ENCODE measurements at places on chromosomes 16 and 17.

- no peak for DNase-seq
These were observed 18.6 kb upstream of the POLR3E start for GRCh38 chr16:22278441-22279230.

DNA sequence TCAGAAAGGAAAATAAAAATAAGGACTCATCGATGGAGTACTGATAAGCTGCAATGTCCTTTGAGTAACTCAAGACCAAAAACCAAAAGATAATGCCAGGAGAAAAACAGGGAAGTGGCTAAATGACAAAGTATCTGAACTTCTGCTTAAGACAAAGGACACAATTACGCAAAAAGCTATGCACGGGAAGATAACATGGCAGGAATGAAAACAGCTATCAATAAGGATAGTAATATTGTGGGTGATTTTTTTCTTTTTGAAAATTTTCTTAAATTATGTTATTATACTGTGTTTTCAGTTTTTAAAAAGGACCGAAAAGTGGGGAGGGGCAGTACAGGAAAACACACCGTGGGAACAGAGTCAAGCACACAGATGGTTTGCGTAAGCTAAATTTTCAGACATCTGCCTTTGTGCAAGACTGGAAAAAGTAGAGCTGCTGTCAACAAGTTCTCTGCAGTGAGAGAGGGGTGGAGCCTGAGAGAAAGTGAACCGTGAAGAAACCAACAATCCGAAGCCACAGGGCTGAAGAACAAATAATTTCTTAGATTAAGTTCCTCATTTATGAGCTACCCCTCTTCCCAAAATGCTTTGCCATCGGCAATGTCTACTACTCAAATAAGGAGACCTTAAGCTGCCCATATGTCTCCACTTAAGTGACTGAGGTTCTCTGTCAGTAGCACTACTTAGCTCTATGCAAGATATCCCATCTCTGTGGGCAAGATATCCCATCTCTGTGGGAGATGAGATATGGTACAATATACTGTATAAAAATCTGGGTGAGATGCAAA is 99.9 kb upstream of the CORO6 start:
- DNase-seq: no peak

DNA sequence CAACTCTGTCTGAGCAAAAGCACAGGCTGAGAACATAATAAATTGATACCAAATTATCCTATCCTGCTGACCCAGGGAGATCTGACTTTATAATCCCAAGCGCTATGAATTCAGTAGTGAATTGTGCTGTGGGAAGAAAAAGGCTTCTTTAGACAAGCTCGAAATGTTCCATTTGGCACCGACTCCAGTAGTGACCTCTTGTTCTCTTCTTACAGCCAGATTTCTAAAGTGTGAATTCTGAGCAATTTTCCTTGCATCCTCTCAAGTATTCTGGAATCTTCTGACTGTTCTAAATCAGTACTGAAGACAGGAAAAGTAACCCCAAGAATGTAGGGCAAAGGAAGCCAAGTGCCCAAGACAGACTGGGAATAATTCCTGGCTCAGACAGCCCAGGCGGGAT is 58.2 kb downstream of the CDYL2 start:
- DNase-seq: no peak

DNA sequence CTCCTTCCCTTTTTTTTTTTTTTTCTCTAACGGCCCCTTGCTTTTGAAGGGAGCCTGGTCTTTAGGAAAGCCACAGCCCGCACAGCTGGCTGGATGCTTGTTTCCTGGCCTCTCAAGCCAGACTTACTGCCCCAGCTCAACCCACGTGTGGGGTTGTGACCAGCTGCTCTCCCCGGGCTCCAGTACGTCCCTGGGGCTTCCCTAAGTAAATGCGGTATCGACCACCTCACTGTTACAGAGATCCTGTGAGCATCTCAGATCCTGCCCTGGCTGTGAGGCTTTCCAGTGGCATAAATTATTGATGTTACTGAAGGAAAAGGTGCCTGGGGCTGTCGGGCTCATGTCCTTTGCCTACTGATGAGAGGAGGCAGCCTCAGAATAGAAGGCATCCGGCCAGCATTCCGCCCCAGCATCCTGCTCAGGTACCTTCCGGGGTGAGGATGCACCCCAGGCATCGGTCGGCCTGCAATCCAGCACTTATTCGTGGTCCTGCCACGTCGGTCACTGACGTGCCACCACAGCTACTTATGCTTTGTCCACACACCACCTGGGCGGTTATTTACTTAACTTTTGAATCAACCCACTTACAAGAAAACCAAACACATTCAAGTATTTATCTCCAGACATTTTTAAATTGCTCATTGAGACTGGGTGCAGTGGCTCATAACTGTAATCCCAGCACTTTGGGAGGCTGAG is 9.6 kb downstream of the GPRC5B start:
- DNase-seq: no peak

DNA sequence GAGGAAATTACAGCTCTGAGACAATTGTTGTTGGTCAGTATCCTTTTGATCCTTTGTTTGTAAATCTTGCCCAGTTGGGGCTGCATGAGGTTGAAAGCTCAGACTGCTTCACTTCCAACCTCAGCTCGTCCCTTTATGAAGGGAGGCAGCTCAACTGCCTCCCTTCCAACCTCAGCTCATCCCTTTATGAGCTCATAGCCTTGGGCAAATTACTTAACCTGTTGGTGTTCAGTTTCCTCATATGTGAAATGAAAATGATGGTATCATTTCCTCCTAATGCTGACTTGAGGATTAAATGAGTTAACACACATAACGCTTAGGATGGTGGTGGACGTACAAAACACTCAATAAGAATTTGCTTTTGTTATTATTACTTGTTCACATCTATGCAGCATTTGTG is 265.1 kb downstream of the CDH13 start:
- DNase-seq: no peak

DNA sequence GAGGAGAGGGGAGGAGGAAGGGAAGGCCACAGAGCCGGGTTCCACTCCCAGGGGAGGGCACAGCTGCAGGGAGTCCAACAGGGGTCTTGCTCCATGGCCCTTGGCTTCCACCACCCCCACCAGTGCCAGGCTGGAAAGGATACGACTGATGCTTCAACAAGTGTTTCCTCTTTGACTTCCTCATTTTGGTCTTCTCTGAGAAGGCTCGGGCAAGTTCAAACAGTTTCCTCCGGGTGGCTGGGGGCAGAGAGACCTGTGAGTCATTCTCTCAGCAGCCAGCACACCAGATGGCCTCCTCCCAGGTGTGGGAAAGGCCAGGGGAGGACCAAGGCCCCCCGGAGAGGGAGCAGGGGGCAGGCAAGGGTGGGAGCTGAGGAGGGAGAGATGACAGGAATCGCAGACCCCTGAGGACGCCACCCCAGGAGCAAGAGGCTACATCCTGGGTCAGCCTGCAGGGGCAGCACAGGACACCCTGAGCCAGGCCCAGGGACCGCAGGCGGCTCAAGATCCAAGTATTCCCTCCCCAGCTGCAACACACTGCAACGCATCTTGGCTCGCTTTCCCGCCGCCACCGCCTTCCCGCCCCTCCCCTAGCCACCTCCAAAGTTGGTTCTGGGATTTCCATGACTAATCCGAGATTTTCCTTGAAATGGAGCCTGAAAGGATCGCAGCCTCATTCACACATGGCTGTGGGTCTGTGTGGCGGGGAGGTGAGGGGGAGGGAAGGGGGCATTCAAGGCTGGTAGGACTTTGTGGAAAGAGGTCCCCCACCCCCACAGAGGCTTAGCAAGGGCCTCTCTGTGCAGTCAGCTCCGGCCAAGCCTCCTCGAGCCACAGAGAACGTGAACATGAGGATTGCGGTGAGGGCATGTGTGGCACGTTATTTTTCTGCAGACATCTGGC is 18.4 kb upstream of the MRPS23 start:
- peak; percentile 89 for DNase-seq

- DNase-seq: no peak
These were observed 4.8 kb upstream of the KRT31 start for GRCh38 chr17:41402161-41402560.

GRCh38 chr17:19311016-19311415 is 51.5 kb downstream of the B9D1 start:
- no peak for DNase-seq

GRCh38 chr16:78745108-78746019 is 645.9 kb downstream of the WWOX start:
- peak; percentile 54 for DNase-seq

- peak; percentile 86 for DNase-seq
These were observed 36.8 kb downstream of the ASPA start for GRCh38 chr17:3512505-3513171.

DNA sequence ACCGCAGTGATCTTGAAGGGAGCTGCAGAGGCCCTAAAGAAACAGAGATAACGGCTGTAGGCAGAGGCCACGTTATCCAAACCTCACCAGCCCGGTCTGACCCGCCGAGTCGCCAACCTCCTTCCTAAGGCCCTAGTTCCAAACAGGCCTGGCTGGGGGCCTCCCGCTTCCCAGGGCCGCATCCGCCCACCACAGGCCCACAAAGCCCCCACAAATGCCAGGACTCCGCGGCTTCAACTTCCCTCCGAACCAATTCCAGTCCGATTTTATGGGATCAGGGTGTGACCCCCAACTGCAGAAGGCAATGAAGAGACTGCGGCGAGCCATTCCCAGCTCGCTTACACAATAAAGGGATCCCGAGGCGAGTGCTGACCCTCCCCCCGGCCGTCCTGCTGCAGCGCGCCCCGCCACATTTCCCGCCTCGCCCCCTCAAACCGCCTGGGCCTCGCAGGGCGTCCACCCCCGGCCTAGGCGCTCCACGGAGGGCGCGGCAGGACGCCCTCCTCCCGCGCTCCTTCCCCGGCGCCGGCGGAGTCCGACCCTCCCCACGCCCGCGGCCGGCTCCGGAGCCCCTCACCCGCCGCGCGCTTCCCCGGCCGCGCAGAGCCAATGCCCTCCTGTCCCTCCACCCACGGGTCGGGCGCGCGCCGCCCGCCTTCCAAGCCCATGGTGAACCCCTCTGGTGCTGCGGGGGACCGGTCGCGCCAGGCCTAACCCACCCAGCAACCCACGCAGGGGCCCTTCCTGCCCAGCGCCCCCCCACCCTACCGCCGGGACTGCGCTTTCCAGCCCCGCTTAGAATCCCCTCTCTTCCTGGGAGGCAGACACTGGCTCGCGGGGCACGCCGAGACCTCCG is 926 bp downstream of the MYH10 start:
- DNase-seq: peak; percentile 73

DNA sequence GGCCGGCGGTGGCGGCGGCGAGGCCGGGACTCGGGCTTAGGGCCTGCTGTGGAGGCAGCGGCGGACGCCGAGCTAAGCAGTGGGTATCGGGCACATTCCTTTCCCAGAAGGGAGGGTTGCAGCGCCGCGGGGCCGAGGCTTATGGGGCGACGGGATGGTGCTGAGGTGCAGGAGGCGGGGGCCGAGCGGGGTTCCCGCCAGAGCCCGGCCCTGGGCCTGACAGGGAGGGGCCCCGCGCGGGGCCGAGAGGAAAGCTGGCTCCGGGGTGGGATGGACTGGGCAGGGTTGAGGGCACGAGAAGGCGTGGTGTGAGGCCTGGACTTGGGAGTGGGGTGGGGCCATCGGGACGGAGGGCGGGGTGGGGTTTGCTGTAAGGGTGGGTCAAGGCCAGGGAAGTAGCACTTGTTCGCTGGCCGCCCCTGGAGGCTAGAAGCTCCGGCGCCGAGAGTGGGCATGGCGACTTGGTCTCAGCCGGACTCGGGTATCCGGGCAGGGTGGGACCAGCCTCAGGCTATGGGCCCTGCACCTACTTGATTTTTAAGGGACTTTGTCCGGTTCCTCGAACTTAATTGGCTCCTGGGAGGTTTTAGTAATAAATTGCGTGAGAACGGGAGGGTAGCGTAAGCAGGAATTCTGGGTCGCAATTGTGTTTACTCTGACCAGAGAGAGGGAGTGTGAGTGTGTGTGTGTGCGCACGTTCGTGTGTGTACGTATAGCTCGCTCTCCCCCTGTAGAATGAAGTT is 396 bp downstream of the NFE2L1 start:
- peak; percentile 86 for DNase-seq

GRCh38 chr17:5896215-5896614 is 174.0 kb upstream of the WSCD1 start:
- DNase-seq: no peak

DNA sequence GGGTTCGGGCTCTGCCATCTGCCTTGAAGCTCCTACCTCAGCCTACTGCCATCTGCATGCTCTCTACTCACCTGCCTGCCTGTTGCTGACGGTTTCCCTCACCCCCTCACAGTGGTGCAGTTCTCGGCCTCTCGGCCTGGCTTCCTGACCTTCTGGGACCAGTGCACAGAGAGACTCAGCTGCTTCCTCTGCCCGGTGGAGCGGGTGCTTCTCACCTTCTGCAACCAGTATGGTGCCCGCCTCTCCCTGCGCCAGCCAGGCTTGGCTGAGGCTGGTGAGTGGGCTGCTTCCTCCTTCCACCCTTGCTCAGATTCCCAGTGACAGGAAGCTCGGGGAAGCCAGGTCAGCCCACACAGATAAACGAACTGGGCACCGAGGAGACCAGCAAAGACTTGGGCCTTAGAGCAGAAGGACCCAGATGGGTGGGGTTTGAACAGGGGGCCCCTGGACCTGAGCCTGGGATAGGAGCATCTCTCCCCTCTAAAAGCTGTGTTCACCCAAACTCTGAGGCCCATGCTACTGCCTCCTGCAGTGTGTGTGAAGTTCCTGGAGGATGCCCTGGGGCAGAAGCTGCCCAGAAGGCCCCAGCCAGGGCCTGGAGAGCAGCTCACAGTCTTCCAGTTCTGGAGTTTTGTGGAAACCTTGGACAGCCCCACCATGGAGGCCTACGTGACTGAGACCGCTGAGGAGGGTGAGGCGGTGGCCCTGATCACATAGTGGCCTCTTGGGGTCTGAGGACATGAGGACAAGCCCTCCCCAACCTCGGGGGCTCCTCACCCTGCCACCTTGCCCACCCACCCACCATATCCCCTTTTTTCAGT is 16.4 kb downstream of the RIPOR1 start:
- DNase-seq: no peak

DNA sequence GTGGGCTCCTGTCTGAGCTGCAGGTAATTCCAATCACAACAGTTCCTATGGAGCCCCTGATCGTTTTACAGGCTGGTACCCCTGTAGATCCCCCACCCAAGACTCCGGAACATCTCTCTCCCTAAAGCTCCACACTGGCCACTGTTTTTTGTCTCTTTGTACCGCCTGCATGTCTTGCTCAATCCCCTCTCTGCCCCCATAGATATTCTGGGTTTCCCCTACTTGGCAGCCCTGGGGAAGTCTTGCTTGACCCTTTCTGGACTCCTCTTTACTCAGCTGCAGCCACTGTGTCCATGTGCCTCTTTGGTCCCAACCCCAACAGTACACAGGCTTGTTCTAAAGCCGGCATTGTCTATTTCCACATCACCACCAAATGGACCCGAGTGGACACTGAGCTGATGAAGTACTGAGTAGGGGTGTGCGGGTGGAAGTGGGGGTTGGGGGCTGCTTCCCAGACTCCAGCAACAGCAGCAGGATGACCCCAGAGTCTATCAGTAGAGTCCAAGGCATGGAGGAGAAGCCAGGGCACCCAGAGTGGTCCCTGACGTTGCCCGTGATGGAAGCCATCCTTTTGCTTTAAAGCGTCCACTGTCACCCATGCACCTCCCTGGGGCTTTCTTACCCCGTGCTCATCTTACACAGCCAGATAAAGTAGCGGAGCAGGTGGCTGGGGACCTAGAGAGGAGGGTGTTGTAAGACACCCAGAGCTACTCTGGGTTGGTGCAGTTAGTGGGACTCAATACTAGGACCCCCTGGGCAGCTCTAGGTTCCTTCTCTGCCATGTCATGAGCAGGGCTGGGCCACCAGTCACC is 6.4 kb downstream of the CD300LB start:
- no peak for DNase-seq
